ENCODE measurements at places on chromosomes 4 and X.
A peak's percentile ranks its signal among the peaks of the same experiment; 100 is the strongest.

DNA sequence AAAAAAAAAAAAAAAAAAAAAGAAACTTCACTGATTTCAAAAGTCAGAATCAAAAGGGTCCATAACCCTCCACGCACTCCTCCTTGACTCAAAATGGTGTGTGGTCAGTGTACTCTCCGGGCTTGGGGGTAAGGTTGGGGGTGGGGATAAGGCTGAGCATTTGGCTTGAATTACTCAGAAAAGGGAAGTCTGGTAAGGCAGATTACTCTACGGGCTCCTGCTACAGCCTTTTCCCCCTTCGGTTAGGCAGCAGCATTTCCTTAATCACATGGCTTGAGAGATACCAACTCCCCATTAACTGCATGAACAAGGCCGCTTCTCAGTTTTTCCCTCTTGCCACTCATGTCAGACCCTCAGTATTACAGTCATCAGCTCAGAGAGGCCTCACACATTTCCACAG is 135.4 kb upstream of the DUSP21 start:
- H3K4me3 ChIP-seq = no peak overlapping the region

DNA sequence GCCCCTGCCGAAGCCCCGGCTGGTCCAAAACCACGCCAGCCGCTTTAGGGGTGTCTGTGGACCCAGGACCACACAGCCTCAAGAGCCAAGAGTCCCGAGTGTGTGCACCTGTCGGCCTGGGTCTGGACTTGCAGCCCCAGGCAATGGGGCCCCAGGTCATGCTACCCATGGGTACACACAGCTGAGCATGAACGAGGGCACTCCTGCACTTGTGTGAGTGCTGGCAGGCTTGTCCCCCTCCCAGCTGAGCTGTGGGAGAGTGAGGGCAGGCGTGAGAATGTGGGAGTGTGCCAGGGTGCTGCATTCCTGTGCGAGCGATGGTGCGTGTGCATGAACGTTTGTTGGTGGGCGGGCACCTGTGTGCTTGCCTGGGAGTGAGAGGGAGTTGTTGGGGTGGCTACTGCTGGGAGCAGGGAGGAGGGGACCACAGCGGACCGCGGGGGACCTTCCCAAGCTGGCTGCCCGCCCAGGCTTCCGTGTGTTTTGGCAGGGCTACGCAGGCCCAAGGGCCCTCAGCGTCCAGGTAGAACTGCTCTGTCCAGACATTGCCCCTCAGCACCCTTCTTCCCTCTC is 30.8 kb downstream of the BLOC1S4 start:
- H3K4me1 ChIP-seq = peaks cover 36% of the 10 kb centered on the region
- no peaks in the 10 kb centered on the region for H3K36me3 ChIP-seq
- H3K27me3 ChIP-seq = no peaks in the 10 kb centered on the region
- no peak overlapping the region for H3K4me3 ChIP-seq
- H3K27ac ChIP-seq = peak overlapping the region; percentile 70
- no peak for DNase-seq

GRCh38 chr4:8045909-8046308 is 106.2 kb upstream of the AFAP1 start:
- H3K27ac ChIP-seq = no peak overlapping the region
- H3K4me3 ChIP-seq = no peak overlapping the region
- no peaks in the 10 kb centered on the region for H3K27me3 ChIP-seq
- no peak for DNase-seq
- H3K4me1 ChIP-seq = peaks cover 10% of the 10 kb centered on the region

DNA sequence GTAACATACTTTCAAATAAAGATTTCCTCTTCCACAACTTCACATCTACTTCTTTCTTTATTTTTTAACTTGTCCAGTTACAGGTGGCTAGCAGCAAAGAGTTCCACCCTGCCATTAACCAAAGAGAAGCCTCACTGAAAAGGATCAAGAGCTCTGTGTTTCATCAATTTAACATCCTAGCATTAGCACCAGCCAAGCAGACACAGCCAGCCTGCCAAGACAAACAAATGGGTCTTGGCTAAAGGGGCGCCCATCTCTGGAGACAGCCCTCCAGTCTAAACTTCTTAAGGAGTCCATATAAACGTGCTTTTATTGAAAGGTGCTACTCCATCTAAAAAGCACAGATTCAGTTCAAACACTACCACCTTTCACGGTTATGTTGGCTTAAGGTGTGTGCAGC is 105.3 kb downstream of the ADAMTS3 start:
- H3K4me3 ChIP-seq = no peak overlapping the region
- no peaks in the 10 kb centered on the region for H3K27me3 ChIP-seq
- no peaks in the 10 kb centered on the region for H3K36me3 ChIP-seq
- H3K27ac ChIP-seq = no peak overlapping the region
- H3K4me1 ChIP-seq = no peaks in the 10 kb centered on the region
- no peak for DNase-seq

DNA sequence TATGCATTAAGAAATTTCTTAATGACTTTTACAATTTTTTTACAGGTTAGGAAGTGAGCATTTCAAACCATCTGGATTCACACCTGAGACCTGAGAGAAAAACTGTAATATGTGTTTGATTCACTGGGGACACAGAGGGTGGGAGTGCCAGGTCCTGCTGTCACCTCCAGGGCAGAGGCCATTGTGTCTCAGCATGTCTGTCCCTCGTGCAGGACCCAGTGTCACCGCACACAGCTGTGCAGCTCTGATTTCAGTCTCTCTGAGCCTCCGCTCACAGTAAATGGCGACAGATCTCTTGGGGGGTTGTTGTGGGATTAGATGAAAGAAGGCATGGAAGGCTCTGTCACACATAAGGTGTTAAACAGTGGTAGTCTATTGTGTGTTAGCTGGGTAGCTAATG is 23.0 kb upstream of the CLDN24 start:
- no peaks in the 10 kb centered on the region for H3K36me3 ChIP-seq
- no peaks in the 10 kb centered on the region for H3K4me1 ChIP-seq
- no peaks in the 10 kb centered on the region for H3K27me3 ChIP-seq
- no peak overlapping the region for H3K4me3 ChIP-seq

DNA sequence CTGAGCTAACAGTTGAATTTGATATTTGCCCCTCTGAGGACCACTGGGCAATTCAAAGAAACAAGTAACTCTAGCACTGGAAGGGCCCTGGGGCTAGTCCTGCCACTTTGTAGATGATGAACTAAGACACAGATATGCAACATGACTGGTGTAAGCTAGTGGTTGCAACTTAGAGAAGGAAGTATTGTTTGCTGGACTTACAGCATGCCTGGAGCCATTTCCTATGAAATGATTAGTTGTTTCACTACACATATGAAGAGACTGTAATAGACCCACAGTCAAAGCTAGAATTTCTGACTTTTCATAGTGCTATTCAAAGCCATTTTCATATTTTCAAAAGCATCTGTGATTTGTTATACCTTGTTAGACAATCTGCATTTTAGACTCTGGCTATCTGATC is 96.2 kb downstream of the TSPAN7 start:
- DNase-seq = no peak
- H3K4me3 ChIP-seq = no peak overlapping the region
- H3K36me3 ChIP-seq = no peaks in the 10 kb centered on the region
- H3K27me3 ChIP-seq = no peaks in the 10 kb centered on the region

- DNase-seq = no peak
- no peaks in the 10 kb centered on the region for H3K27me3 ChIP-seq
- H3K4me3 ChIP-seq = no peak overlapping the region
- H3K4me1 ChIP-seq = no peaks in the 10 kb centered on the region
- H3K27ac ChIP-seq = no peak overlapping the region
- H3K36me3 ChIP-seq = no peaks in the 10 kb centered on the region
Observed at GRCh38 chr4:86054286-86055032, 305.4 kb downstream of the MAPK10 start.

DNA sequence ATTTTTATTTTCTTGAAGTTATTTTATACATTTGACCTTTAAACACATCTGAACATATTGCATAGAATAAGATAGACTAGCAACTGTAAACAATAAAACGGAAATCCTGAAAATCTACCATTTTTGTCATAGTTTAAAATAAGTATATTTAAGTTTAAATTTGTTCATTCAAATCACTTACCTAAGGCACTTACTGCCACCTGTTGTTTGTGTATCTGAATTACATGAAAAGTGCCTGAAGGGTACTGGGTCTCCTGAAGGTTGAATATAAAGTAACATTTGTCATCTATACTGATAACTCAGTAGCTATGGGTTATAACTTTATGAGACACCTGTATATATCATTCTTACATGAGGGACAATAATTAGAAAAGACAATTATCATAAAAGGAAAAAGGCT is 38.6 kb downstream of the TRPC5 start:
- no peaks in the 10 kb centered on the region for H3K4me1 ChIP-seq
- no peaks in the 10 kb centered on the region for H3K27me3 ChIP-seq
- H3K4me3 ChIP-seq = no peak overlapping the region
- no peak for DNase-seq

GRCh38 chr4:54840992-54841768 is 183.4 kb downstream of the KIT start:
- DNase-seq = no peak
- H3K36me3 ChIP-seq = no peaks in the 10 kb centered on the region
- no peak overlapping the region for H3K4me3 ChIP-seq
- no peaks in the 10 kb centered on the region for H3K4me1 ChIP-seq

GRCh38 chr4:108649863-108650211 is 562 bp upstream of the OSTC start:
- peak overlapping the region; percentile 68 for H3K4me3 ChIP-seq
- peaks cover 27% of the 10 kb centered on the region for H3K4me1 ChIP-seq
- no peak for DNase-seq
- no peaks in the 10 kb centered on the region for H3K27me3 ChIP-seq
- peak overlapping the region; percentile 85 for H3K27ac ChIP-seq
- no peaks in the 10 kb centered on the region for H3K36me3 ChIP-seq

DNA sequence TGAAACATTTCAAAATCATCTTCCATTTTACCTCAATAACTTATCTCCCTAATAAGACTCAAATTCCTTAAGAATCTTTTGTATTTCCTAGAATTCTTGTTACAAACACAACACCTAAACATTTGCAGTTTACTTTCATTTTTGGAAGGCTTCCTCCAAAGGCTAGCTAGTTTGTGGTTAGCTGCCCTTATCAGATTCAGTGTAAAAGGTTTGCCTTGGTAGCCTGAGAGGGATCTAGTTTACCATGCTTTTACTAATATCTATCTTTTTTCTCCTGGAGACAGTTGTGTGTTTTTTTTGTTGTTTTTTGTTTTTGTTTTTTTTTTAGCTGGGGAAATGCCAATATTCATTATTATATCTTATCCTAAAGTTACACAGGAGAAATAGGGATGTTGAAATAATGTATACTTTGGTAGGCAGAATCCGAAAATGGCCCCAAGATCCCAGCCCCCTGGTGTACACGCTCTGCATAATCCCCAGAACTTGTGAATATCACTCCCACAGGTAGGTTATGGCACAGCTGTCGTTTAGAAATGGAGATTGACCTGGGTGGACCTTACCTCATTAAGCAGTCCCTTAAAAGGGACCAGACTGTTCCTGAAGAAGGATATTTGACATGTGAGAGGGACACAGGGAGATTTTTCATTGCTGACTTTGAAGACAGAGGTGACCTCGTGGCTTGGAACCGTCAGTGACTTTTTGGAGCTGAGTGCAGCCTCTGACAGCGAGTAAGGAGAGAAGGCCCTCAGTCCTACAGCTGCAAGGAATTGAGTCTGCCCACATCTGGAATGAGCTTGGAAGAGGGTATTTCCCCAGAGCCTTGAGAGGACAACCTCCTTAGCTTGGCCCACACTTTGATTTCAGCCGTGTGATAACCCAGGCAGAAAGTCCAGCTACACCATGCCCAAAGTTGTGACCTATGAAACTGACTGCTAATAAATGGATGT is 33.4 kb downstream of the SEPTIN11 start:
- H3K27me3 ChIP-seq = no peaks in the 10 kb centered on the region
- no peak for DNase-seq
- H3K36me3 ChIP-seq = no peaks in the 10 kb centered on the region
- no peak overlapping the region for H3K4me3 ChIP-seq
- peaks cover 53% of the 10 kb centered on the region for H3K4me1 ChIP-seq

- no peaks in the 10 kb centered on the region for H3K27me3 ChIP-seq
- no peak overlapping the region for H3K27ac ChIP-seq
- no peak for DNase-seq
- no peak overlapping the region for H3K4me3 ChIP-seq
Observed at GRCh38 chrX:105972690-105973386, 65.7 kb downstream of the SERPINA7 start.

- no peak overlapping the region for H3K4me3 ChIP-seq
- H3K27ac ChIP-seq = no peak overlapping the region
- no peak for DNase-seq
- no peaks in the 10 kb centered on the region for H3K4me1 ChIP-seq
Observed at GRCh38 chr4:164095313-164096110, 601.0 kb downstream of the TMA16 start.

- H3K36me3 ChIP-seq = no peaks in the 10 kb centered on the region
- no peaks in the 10 kb centered on the region for H3K4me1 ChIP-seq
- H3K27me3 ChIP-seq = no peaks in the 10 kb centered on the region
- no peak overlapping the region for H3K27ac ChIP-seq
- H3K4me3 ChIP-seq = no peak overlapping the region
Observed at GRCh38 chr4:15109600-15109999, 107.3 kb downstream of the CPEB2 start.

- H3K27me3 ChIP-seq = no peaks in the 10 kb centered on the region
- no peaks in the 10 kb centered on the region for H3K4me1 ChIP-seq
- no peak for DNase-seq
Observed at GRCh38 chrX:80537096-80537495, 116.8 kb downstream of the TENT5D start.

- no peaks in the 10 kb centered on the region for H3K4me1 ChIP-seq
- H3K27ac ChIP-seq = no peak overlapping the region
Observed at GRCh38 chrX:25219480-25219879, 203.7 kb upstream of the ARX start.

- no peak overlapping the region for H3K4me3 ChIP-seq
- H3K4me1 ChIP-seq = no peaks in the 10 kb centered on the region
- H3K27me3 ChIP-seq = no peaks in the 10 kb centered on the region
- H3K36me3 ChIP-seq = no peaks in the 10 kb centered on the region
Observed at GRCh38 chr4:47198791-47199190, 167.4 kb downstream of the GABRB1 start.

GRCh38 chrX:15908603-15909290 is 54.1 kb upstream of the AP1S2 start:
- no peaks in the 10 kb centered on the region for H3K27me3 ChIP-seq
- H3K4me3 ChIP-seq = no peak overlapping the region
- no peaks in the 10 kb centered on the region for H3K4me1 ChIP-seq
- H3K36me3 ChIP-seq = no peaks in the 10 kb centered on the region
- no peak overlapping the region for H3K27ac ChIP-seq
- DNase-seq = no peak

- no peak overlapping the region for H3K4me3 ChIP-seq
- H3K36me3 ChIP-seq = no peaks in the 10 kb centered on the region
- no peak for DNase-seq
- H3K27ac ChIP-seq = no peak overlapping the region
- H3K27me3 ChIP-seq = peaks cover 4% of the 10 kb centered on the region
- no peaks in the 10 kb centered on the region for H3K4me1 ChIP-seq
Observed at GRCh38 chrX:133650239-133650638, 234.9 kb upstream of the GPC4 start.

GRCh38 chr4:104063341-104063740 is 343.6 kb upstream of the TACR3 start:
- H3K4me3 ChIP-seq = no peak overlapping the region
- DNase-seq = no peak
- H3K27ac ChIP-seq = no peak overlapping the region
- no peaks in the 10 kb centered on the region for H3K4me1 ChIP-seq
- H3K27me3 ChIP-seq = no peaks in the 10 kb centered on the region

GRCh38 chrX:51332188-51332942 is at the start of gene NUDT10:
Gene NUDT10, plus strand, starts transcription at chrX:51332822. Its CDS starts 144 bp downstream, at chrX:51332966.
- H3K36me3 ChIP-seq = no peaks in the 10 kb centered on the region
- no peaks in the 10 kb centered on the region for H3K27me3 ChIP-seq
- DNase-seq = no peak
- no peaks in the 10 kb centered on the region for H3K4me1 ChIP-seq
- H3K4me3 ChIP-seq = peak within 1 kb of the TSS; percentile 28
- H3K27ac ChIP-seq = no peak within 1 kb of the TSS
